ENCODE measurements at places on chromosomes 11 and 22. TPM values are rescaled to one million over a fixed set of nuclear protein-coding genes. Genes with fewer than 3 reads are reported as not detected.

Gene MAP4K2
- 14.4 TPM for total RNA-seq

Gene OR8D4
- total RNA-seq: not detected

Gene ANAPC15
- total RNA-seq: 29.9 TPM

Gene CARNS1
- total RNA-seq: under 0.01 TPM

Gene CRYBA4
- not detected for total RNA-seq

Gene DGCR6
- 2.2 TPM for total RNA-seq

Gene CEP57
- total RNA-seq: 79.5 TPM

Gene MMP11
- total RNA-seq: 14.2 TPM

Gene HBB
- total RNA-seq: not detected

Gene CSTF3
- total RNA-seq: 28.0 TPM

Gene RFPL1
- not detected for total RNA-seq

Gene PSMA1
- 207 TPM for total RNA-seq

Gene DNAJC4
- 9.1 TPM for total RNA-seq

Gene TBCEL
- total RNA-seq: 24.9 TPM

Gene TMPRSS13
- under 0.01 TPM for total RNA-seq

Gene SSH3
- 15.6 TPM for total RNA-seq

Gene GGTLC3
- not detected for total RNA-seq

Gene OR51B2
- not detected for total RNA-seq

Gene C1QTNF6
- total RNA-seq: 4.0 TPM

Gene KCNC1
- not detected for total RNA-seq

Gene PHF5A
- 58.5 TPM for total RNA-seq

Gene MAJIN
- total RNA-seq: not detected

Gene JAML
- under 0.01 TPM for total RNA-seq

Gene OR52E8
- not detected for total RNA-seq

Gene DCDC1
- 0.22 TPM for total RNA-seq

Gene GAB2
- 8.3 TPM for total RNA-seq

Gene RTN4R
- 0.77 TPM for total RNA-seq

Gene ROM1
- 2.9 TPM for total RNA-seq

Gene YPEL4
- total RNA-seq: 0.66 TPM

Gene CCDC73
- not detected for total RNA-seq

Gene RPS6KB2
- total RNA-seq: 68.3 TPM

Gene DGAT2
- total RNA-seq: 1.3 TPM

Gene FAT3
- 6.2 TPM for total RNA-seq

Gene EFCAB6
- 3.6 TPM for total RNA-seq

Gene RAG1
- total RNA-seq: 0.37 TPM
